COR-L47 (cell line): ENCODE measurements at places on chromosomes 12 and 14.

DNA sequence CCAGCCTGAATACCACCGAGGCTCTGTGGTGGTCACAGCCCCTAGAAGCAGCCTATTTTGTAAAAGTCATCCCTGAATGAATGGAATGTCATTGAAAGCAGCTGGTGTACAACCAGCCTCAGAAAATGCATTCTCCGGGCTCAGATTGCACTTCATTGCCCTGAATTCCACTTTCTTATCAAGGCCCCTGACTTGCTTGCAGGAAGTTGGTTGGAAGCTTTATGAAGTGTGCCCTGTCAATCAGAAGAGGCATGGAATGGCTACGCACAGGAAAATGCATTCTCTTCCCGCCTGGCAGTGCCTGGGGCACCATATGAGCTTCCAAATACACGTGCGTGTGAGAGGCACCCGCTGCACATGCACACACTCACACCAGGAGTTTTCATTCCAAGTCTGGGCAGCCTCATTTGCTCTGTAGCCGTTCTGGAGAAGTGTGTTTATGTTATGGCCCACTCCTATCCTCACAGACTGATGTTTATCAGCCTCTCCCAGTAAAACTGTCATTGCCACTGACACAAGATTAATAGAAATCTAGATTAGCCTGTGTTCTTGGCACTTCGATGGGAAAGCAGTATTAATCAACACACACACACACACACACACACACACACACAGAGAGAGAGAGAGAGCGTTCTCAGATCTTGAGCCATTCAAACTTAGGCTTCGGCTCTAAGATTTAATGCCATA, 63.9 kb downstream of the NUAK1 start:
- no peak for DNase-seq

GRCh38 chr14:30553311-30553989, 5.5 kb upstream of the G2E3 start:
- DNase-seq: no peak

- DNase-seq: peak; percentile 45
Measured at GRCh38 chr12:22046090-22046967, at the start of gene CMAS. Gene CMAS (plus strand): TSS chr12:22046218. CDS start chr12:22046304, 86 bp downstream.

DNA sequence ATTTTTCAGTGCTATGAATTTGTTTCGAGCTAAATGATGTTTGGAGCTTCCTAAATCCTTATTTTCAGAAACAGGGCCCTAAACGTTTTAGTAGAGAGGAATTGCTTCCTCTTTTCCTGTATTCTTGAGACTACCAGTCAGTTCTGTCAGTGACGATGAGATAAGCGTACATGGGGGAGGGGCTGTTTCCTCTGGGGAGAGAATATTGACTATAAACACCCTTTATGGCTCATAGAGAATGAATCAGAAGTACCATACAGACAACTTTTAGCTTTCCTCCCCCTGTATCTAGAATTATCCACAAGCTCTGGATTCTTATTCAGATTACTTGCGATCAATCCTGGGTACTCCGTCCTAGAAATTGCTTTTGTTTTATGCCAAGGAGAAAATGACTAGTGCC, 5.1 kb downstream of the TBK1 start:
- DNase-seq: no peak

- DNase-seq: no peak
Measured at GRCh38 chr12:67593041-67593440, 55.5 kb upstream of the DYRK2 start.

DNA sequence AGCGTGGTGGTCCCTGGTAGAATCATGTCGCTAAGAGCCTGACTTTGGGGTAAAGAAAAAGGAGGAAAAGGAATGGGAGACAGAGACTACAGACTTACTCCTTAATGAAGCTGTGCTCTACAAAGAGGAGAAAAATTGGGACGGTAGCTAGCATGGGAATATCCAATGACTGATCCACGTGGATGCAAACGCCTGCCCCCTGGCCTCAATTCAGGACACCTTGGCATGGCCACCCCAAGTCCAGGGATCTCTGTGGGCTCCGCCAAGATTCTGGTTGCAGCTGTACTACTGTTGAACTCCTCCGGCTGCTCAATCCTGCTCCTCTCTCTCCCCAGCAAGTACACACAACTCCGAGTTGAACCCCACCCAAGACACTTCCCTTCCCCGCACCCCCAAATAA, 70.5 kb upstream of the DIO3 start:
- DNase-seq: no peak

DNA sequence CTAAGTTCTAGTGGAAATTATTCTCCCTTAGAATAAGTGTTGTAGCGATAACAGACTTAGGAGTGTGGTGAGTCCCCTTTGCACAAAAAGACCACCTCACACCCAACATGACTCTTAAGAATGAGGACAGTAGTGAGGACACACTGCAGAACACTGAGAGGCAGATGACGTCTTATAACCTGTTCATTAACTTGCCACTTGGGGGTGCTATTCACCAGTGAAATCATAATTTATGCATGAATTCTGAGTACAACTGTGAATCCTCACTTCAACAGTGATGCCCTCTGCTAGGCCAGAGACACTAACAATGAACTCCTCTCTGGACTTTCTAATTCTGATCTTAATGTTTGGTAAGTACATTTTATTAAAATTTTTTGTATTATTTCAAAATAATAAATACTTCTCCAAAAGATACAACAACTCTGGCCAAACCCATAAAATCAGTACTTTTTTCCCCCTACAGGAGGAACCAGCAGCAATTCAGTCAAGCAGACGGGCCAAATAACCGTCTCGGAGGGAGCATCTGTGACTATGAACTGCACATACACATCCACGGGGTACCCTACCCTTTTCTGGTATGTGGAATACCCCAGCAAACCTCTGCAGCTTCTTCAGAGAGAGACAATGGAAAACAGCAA, 274.7 kb downstream of the DAD1 start:
- DNase-seq: peak; percentile 28

DNA sequence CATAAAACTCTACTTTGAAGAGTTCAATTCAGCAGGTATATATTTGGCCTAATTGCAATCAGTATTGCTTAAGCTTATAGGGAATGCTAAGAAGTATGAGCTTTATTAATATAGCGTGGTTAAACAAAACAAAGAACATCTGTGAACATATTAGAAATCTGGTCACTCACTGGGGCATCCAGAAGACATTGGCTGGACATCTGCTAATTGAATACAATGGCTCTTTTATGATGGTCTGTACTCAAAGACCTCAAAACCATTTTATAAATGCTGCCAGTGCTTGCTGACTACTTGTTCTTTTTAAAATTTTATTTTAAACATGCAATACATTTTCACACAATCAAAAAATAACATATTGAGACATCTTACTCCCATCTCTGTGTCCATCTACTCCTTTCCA, 173.0 kb downstream of the STXBP6 start:
- no peak for DNase-seq

- DNase-seq: no peak
Measured at GRCh38 chr12:58186914-58187313, 245.5 kb downstream of the ATP23 start.

DNA sequence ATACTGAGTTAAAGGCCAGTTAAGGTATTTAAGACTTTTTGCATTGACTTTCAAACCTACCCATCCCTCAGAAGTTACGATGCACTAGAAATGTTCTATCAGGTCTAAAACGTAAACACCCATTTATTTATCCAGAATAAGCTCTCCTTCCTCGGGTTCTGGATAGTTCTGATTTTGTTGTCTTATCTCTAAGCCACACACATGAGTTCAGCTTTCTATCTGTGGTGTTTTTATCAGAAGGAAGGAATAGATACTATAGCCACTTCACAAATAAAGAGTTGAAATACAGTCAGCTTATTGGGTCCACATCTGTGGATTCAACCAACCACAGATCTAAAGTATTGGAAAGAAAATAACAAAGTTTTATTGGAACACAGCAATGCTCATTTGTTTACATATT, 5.4 kb downstream of the SFSWAP start:
- DNase-seq: no peak
